ENCODE measurements at places on chromosomes 4 and X.

DNA sequence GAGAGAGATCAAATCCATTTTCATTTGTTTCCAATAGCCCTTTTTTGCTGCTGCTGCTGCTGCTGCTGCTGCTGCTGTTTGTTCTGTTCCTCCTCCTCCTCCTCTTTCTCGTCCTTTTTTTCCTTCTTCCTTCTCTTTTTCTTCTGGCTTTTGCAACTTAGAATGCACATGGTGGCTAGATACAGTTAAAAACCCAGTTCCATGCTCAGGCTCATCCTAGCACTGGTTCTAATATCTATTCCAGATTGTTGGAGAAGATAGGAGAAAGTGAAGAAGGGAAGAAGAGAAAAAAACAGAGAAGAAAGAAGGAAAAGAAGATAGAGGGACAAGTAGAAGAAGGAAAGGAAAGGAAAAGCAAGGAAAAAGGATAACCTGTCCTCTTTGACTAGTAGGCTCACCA lies 39.7 kb downstream of the VSIG4 start:
- DNase-seq = no peak

DNA sequence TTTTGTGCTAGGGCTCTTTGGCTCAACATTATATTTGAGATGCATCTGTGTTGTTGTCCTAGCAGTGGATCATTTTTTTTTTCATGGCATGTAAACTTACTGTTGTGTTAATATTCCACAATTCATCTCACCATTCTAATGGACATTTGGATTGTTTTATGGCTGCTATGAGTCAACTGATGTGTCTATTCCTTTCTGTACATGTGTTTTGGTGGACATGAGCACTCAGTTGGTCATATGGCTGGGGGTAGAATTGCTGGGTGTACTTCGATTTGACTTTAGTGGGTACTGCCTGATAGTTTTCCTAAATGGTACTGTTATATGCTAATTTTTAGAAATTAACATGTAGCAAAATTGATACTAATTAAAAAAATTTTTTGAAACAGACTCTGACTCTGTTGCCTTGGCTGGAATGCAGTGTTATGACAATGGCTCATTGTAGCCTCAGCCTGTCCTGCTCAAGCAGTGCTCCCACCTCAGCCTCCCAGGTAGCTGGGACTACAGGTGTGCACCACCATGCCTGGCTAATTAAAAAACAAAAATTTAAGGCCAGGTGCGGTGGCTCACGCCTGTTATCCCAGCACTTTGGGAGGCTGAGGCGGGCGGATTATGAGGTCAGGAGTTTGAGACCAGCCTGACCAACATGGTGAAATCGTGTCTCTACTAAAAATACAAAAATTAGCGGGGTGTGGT lies 9.0 kb downstream of the FAM193A start:
- no peak for DNase-seq

DNA sequence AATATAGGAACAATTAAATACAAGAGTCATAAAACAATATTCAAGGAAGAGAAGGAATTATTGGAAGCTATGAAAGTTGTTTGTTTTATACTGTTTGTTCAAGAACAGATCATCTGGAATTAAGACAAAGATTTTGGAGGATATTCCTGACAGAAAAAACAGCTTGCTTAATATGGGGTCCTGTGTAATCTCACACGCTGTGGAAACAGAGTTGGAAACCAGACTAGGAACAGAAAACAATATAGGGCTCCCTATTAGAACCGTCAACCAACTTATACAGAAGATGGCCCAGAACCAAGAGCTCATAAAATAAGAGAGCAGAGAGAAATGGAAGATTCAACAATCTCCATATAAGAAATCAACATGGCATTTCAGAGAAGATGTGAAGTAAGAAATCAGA lies 156.0 kb downstream of the PCDH18 start:
- no peak for DNase-seq

- DNase-seq = no peak
Measured at GRCh38 chr4:112140536-112140935, 4.7 kb upstream of the FAM241A start.

All from tongue (tissue), 3 donors.